ENCODE measurements at places on chromosomes 12 and 14. TPM values are rescaled to one million over a fixed set of nuclear protein-coding genes. Genes with fewer than 3 reads are reported as not detected.

Gene BHLHE41
- 15.2 TPM for total RNA-seq

Gene OTUB2
- total RNA-seq, result 1.8 TPM

Gene FAM222A
- 0.44 TPM for total RNA-seq

Gene MANSC1
- total RNA-seq, result 6.6 TPM

Gene TSPAN8
- not detected for total RNA-seq

Gene MYO1H
- total RNA-seq, result not detected

Gene LRRK2
- total RNA-seq, result 1.2 TPM

Gene BDKRB1
- total RNA-seq, result 41.5 TPM
